ENCODE measurements at places on chromosomes 6 and 20.

- DNase-seq = no peak
Measured at GRCh38 chr20:44666066-44666465, 14.6 kb upstream of the ADA start.

GRCh38 chr6:157168471-157168870, 154.8 kb downstream of the TMEM242 start:
- no peak for DNase-seq

GRCh38 chr6:149929422-149929821, 6.5 kb upstream of the RAET1G start:
- DNase-seq = no peak

- peak; percentile 31 for DNase-seq
Measured at GRCh38 chr6:152669895-152670294, 27.8 kb upstream of the MYCT1 start.

DNA sequence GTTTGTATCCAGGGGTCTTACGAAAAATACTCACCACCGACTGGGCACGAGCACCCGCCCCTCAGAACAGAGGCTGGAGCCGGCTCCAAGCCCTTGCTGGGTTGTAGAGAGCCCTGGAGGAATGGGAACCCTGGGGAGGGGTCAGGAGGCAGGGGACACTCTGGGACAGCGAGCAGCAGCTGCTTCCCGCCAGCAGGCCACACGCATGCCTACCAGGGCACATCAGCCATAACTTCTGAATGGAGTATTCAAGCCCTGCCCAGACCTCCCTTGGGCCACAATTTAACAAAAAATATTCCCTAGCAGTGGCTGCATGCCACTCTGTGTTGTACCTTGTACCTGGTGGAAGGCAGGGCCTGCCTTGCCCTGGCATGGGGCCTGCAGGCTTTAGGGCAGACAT, 31.6 kb upstream of the CD93 start:
- DNase-seq = no peak

- DNase-seq = peak; percentile 80
Measured at GRCh38 chr20:23161968-23162696, 76.0 kb upstream of the CD93 start.

- peak; percentile 56 for DNase-seq
Measured at GRCh38 chr6:51959744-51960383, 127.5 kb downstream of the PKHD1 start.

GRCh38 chr20:6533351-6533750, 234.1 kb upstream of the BMP2 start:
- peak; percentile 71 for DNase-seq

GRCh38 chr6:62391358-62391757, 105.3 kb upstream of the KHDRBS2 start:
- DNase-seq = no peak

- no peak for DNase-seq
Measured at GRCh38 chr6:142938510-142938909, 6.5 kb downstream of the HIVEP2 start.

GRCh38 chr6:98871057-98871456, 36.7 kb downstream of the POU3F2 start:
- DNase-seq = no peak

DNA sequence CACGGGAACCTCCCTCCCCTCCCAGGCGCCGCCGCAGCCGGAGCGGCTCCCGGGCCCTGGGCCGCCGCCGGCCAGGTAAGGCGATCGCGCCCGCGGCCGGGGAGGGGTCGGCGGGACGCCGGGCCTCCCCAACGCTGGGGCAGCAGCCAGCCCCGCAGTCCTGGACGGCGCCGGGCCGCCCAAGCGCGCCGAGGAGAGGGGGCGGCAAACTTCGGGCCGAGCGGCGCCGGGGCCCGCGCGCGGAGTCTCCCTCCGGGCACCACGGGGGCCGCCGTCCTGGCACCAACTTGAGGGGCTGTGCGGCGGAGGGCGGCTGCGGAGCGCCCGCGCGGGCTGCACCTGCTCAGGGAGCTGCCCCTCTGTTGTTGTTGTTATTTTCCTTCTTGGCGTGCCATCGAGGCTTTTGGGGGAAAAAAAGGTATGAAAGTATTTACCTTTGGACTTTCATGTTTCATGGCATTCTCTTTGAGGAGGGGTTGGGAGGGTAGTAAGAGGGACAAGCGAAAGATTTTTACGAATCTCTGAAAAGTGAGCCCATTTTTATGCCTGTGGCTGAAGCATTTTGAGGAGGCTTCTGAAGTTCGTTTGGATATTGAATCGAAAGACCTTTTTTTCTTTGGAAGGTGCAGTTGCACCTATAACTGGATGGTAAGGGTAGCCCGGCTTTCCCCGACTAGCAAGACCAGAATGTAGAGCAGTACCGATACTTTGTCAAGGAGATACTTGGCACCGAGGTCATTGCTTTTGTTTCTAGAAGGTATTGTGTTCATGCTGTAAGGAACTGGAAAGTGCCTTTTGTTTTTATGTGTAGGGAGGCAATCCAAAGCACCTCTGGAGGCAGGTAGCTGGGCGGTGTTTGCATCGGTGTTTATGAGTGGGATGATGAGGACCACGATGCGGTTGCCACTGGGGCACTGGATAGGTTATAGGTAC, at the start of gene RNF182:
Gene RNF182, plus strand, starts transcription at position 4 of the 933 bp plus-strand sequence. CDS start 52,168 bp downstream, outside the sequence.
- no peak for DNase-seq

- DNase-seq = no peak
Measured at GRCh38 chr6:14386263-14386662, 268.7 kb downstream of the CD83 start.

GRCh38 chr6:5295623-5296022, 34.3 kb downstream of the FARS2 start:
- DNase-seq = no peak

DNA sequence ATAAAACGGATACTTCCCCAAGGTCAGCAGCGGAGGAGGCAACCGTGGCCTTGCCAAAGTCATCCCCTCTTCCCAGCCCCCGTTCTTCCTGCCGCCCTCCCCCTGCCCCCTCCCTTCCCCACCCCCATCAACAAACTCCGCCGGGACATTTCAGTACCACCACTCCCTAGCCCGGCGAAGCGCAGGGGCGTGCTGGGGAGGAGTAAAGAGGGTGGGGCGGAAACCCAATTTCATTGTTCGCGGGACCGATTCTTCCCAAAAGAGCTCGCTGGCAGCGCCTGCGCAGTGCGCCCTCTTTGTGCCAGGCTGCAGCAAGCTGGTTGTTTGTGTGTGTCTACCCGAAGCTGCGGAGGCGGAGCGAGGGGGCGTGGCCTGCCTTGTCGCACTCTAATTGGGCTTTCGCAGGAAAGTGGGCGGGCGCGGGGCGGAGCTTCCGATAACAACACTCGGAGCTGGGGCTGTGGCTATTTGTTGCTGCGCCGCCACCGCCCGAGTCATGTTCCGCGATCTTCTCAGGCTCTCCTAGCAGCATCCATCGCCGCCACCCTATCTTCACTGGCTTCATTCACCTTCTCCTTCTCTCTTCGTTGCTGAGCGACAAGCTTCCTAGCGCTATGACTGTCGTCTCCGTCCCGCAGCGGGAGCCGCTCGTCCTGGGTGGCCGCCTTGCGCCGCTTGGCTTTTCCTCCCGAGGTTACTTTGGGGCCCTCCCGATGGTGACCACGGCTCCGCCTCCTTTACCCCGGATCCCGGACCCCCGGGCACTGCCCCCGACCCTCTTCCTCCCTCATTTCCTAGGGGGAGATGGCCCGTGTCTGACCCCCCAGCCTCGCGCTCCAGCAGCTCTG, at the start of gene PNRC1:
Gene PNRC1, plus strand, starts transcription at position 471 of the 848 bp plus-strand sequence. Its CDS starts 144 bp downstream, at position 615.
- peak; percentile 99 for DNase-seq

GRCh38 chr6:33886673-33887144, 82.9 kb upstream of the MLN start:
- DNase-seq = peak; percentile 90

DNA sequence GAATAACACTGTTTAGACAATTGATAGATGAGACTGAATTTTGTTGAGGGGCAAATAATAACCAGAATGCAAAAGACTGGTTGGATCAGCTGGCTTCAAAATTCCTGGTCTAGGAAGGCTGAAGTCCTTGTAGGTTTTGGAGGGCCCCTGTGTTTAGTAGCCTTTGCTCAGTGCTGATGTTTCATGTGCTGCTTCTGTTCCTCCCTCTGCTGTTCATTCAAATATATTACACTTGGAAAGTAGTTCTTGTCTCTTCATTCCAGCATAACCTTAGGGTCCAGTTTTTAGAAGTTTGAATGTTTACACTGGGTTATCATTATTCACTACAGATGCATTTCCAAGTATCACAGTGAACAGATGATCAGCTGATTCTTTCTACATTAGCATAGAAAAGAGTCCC, 72.5 kb downstream of the FLRT3 start:
- peak; percentile 39 for DNase-seq

DNA sequence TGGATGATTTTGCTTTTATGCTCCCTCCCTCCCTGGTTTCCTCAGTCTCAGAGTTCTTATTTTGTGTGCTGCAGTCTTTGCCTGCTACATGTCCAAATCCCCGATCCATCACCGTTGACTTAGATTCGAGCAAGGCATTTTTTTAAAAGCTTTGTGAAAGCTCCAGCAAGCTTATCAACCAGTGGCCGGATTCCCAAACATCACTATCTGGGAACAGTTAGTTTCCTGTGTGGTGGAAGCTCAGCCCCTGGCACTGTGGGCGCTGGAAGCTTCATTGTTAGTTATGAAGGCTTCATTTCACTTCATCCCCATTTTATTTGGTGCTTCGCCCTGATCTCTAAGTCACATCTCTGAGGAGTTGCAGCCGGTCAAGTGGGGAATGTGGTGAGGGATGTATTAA, 44.7 kb downstream of the DEK start:
- no peak for DNase-seq

All from fibroblast of skin of right quadriceps (primary cell).